ENCODE measurements at places on chromosomes 1 and 21.
A peak's percentile ranks its signal among the peaks of the same experiment; 100 is the strongest.

- DNase-seq: no peak
Measured at GRCh38 chr1:32900956-32901822, at the start of gene TMEM54. Gene TMEM54, minus strand, starts transcription at chr1:32901389. Its CDS starts 151 bp downstream, at chr1:32901238.

DNA sequence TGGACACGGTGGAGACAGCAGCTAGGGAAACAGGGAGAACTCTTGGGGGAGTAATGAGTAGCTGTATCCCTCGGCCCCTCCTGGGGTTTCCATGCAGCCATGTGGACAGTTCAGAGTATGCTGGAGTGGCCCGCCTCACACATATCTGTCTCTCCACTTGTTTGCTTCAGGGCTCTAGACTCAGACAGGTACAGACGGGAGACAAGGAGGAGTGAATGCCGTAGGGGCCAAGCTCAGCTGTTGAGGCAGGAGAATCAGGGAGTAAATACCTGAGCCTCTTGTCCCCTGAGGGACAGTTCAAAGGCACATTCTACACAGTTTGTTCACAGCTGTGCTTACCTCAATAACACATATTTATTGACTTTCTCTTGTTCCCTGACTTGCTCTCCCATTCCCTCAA, 7.7 kb upstream of the PTGFRN start:
- no peak for DNase-seq

GRCh38 chr1:30536530-30536929, 186.9 kb downstream of the MATN1 start:
- DNase-seq: no peak

GRCh38 chr1:226424221-226425003, 16.5 kb upstream of the PARP1 start:
- no peak for DNase-seq

DNA sequence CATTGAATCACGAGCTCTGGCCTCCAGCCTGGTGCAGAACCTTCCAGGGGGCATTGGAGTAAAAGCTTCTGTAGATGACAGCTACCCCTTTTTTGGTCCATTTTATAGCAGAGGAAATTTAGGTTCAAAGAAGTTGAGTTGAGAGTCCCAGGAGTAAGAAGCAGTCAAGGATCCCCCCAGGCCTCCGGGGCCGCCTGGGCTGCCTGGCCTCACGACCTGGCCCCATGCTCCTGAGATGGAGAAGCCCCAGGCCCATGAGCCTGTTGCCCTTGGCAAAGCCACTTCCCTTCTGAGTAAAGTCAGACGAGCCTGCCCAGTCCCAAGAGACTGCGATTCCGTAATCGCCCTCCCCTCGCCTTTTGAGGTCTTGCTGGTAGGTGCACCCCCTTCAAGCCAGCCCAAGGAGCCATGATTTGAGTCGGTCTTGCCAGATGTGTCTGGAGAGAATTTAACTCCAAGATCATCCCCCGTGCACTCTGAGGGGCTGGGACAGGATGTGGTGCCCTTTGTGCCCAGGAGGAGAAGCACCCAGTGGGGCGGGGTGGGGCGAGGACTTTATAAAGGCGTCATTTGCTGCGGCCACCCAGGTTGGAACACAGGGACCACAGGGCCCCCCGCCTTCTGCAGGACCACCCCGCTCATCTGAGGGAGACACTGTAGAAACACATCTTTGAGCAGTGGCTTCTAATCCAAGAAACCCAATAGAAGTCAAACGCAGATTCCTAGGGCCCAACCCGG, 30.1 kb downstream of the PDE9A start:
- DNase-seq: no peak

- DNase-seq: no peak
Measured at GRCh38 chr1:12048372-12048771, 14.7 kb upstream of the TNFRSF8 start.

GRCh38 chr1:247557926-247558674, 9.2 kb downstream of the GCSAML start:
- no peak for DNase-seq

- DNase-seq: no peak
Measured at GRCh38 chr1:28456078-28456477, 49.8 kb upstream of the RCC1 start.

DNA sequence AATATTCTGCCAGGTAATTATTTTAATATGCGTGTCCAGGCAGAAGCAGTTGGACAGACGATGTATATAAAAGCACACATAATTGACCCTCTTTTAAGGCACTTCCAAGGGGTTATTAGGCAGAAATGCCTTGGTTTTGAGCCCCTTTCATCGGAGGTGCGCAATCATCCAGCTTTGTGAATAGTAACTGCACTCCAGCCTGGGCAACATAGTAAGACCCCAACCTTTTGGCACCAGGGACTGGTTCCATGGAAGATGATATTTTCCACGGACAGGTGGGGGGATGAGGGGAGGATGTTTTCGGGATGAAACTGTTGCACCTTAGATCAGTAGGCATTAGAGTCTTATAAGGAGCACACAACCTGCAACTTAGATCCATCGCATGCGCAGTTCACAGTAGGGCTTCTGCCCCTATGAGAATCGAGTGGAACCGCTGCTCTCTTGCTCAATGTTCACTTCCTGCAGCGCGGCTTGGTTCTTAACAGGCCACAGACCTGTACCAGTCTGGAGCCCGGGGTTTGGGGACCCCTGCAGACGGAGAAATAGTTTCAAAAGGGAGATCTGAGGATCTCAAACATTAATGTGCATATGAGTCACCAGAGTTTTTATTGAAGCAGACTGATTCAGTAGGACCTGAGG, 1.8 kb upstream of the MCOLN2 start:
- peak; percentile 39 for DNase-seq

DNA sequence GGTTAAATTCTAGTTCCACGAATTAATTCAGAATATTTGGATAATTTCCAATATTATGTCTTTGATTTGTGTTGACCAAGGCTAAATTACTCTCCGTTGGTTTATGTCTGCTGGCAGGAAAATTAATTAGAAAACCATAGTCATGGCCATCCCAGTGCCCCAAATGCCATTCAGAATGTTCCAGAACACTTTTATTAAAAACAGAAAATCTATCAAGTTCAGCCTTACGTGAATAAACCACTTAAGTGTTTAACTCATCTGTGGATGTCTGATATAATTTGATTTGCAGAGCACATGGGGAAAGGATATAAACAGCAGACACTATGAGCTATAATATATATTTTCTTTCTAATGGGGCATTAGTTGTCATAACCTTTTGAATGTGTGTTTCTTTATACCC, 480.7 kb downstream of the MRPL39 start:
- DNase-seq: no peak

GRCh38 chr1:114122941-114123618, 30.6 kb downstream of the SYT6 start:
- no peak for DNase-seq

GRCh38 chr1:64650411-64650810, 94.5 kb upstream of the RAVER2 start:
- DNase-seq: no peak

GRCh38 chr1:169305356-169305755, 62.2 kb downstream of the NME7 start:
- no peak for DNase-seq

GRCh38 chr1:27380224-27380623, 2.9 kb downstream of the CD164L2 start:
- DNase-seq: no peak

DNA sequence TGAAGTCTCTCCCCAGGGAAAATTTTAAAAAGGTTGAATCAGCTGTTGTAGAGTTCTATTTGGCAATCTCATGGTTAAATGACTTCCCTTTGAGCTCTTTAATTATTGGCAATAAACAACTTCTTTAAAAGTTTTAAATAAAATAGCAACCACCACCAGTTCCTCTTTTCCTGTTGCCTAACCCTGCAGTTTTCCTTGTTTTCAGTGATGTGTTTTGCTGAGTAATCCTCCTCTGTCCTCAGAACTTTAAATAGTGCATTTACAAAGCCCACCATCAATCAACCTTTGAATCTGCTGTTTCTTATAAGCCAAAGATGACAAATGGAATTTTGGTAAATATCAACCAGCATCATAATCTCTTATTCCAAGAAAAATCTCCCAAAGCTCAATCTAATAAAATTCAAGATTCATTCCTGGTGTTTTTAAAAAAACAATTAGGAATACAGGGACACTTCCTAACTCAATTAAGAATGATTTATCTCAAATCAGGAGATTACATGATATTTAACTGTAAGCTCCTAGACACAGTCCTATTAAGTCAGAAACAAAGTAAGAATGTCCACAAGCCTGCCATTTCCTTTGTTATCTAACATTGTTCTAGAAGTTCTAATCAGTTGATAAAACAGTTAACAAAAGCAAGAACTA, 14.8 kb downstream of the AVPR1B start:
- DNase-seq: no peak

DNA sequence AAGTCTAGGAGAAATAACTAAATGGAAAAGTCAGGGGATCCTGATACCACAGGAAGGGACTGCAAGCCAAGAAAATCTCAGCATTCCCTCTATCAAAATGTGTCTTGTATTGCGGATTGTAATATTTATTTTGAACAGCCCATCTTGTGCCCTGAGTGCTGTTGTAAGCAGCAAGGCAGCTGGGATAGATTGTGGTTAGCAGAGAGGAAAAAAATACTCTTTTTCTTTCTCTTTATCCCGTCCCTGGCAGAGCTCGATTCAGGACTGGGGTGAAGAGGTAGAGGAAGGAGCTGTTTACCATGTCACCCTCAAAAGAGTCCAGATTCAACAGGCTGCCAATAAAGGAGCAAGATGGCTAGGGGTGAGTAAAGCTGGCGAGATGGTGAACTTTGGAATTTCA, 1.2 kb downstream of the RGL1 start:
- no peak for DNase-seq

- no peak for DNase-seq
Measured at GRCh38 chr1:60063561-60063960, 10.0 kb downstream of the C1orf87 start.

DNA sequence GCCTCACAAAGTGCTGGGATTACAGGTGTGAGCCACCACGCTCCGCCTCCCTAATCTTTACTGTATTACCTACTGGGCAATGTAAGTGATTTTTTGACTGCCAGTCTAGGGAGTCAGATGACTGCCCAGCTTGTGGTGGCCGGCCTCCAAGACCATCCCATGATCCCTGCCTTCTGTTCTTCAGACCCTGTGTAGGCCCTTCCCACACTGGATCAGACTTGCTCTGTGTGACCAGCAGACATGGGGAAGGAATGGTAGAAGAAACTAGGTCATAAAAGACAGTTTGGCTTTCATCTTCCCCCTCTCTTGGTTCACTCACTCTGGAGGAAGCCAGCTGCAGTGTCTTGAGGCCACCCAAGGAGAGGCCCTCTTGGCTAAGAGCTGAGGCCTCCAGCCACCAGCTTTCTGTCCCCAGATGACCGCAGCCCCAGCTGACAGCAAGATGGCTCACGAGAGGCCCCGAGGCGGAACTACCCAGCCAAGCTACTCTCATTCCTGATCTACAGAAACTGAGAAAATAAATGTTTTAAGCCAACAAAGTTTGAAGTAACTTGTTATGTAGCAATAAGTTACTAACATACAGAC, 14.5 kb upstream of the CBR3 start:
- DNase-seq: no peak

- no peak for DNase-seq
Measured at GRCh38 chr1:13593511-13594131, 10.0 kb downstream of the PDPN start.

- no peak for DNase-seq
Measured at GRCh38 chr1:2823921-2824610, 22.6 kb upstream of the TTC34 start.

DNA sequence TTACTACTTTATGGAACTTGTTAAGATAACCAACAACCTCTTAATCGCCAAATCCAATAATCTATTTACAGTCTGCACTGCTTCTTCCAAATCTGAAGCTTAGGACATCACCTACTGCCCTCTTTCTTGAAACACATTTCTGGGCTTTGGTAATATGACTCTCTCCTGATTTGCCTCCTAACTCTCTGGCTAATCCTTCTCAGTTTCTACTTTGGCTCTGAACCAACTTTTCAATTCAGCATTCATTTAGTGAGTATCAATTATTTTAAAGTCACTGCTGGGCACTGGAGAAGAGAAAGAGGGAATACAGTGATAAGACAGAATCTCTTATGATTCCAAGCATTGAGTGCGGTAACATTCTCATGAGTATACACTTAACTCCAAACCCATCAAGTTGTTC, 275.0 kb downstream of the AKT3 start:
- no peak for DNase-seq

DNA sequence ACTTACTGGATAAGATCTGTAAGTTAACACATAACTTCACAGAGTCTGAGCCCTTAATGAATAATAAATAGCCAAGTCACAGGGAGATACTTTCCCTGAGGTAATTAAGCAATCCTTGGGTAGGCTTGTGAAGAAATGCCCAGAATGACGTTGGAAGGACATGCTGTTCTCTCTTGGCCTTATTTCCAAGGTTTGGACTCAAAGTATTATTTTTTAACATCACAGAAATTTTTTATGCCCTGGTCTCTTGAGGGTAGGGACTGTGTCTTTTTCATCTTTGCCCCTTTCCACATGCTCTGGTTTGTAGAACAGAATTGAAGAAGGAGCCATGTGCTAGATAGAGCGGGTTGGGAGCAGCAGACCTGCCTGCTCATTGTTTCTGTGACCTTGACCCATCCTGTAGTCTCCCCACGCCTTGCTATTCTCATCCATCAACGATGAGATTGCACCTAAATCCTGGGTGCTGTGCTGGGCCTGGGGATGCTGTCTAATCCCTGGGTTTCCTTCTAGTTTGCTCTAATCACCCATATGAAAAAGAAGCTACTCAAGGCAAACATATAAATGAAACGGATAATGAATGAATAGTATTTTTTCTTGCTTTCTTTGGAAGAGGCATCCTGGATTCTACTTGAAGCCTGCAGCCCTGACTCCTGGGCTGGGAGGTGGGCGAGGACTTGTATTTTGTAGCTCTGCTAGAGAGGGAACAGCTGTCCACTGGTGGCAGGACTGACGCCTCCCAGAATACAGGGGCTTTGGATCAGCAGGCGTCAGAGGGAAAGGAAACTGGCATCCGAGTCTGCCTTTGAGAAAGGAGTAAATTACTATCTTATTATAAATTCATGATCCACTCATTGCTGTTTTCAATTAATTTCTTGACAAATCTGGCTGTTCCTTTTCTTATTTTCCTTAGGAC, 17.5 kb upstream of the LAMTOR5 start:
- DNase-seq: no peak

- no peak for DNase-seq
Measured at GRCh38 chr1:66671455-66671854, 80.8 kb upstream of the DYNLT5 start.

- DNase-seq: no peak
Measured at GRCh38 chr1:74964508-74965102, 169.6 kb upstream of the LHX8 start.

DNA sequence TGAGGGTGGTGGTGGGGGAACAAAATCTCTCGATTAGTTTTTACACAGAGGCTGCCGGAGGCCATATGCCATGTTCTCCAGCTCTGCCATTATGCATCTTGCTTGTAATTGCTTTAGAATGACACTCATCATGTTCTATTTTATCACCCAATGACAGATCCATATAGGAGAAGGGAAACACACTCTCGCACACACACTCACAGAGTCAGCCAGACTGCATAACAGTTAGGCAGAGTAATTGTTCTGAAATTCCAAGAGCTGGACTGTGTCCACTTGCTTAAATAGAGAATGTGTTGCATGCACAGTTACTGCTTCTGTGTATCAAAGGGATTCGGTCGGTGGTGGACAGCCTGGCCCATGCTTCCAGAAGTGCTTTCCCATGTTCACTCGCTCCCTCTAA, 30.6 kb downstream of the KCND3 start:
- no peak for DNase-seq
